ENCODE measurements at places on chromosomes 16 and 17.

- peak; percentile 20 for DNase-seq
These were observed 327.3 kb upstream of the CDH8 start for GRCh38 chr16:62363501-62363900.

DNA sequence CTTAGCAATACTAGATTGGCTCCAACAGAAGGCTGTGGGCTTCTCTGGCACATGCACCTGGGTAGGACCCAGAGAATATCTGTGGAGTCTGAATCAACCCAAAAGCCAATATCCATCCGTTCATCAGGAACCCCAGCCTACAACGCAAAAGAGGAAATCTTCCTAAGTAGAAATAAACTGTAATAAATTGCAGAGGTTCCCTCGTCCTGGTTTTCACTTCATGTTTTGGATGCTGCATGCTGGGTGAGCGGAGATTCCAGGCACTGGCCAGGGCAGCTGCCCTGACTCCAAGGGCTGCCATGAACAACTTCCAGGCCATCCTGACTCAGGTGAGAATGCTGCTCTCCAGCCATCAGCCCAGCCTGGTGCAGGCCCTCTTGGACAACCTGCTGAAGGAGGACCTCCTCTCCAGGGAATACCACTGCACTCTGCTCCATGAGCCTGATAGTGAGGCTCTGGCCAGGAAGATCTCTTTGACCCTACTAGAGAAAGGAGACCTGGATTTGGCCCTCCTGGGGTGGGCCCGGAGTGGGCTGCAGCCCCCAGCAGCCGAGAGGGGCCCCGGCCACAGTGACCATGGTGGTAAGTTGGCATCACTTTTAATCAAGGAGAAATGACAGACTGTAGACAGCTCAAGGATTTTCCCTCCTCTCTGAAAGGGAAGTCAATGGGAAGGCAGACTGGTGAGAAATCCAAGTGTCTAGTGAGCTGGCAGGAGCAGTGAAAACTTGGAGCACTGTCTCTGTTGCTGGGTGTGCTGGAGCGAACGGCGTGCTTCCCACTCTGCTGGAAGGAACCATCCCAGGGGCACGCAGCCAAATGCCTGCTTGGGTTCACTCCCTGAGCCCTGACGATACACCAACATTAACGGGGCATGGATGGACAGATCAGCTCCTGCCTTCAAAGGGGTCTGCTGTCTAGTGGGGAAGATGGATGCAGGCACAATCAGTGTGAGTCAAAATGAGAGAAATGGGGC lies 10.7 kb upstream of the CIITA start:
- DNase-seq: no peak

DNA sequence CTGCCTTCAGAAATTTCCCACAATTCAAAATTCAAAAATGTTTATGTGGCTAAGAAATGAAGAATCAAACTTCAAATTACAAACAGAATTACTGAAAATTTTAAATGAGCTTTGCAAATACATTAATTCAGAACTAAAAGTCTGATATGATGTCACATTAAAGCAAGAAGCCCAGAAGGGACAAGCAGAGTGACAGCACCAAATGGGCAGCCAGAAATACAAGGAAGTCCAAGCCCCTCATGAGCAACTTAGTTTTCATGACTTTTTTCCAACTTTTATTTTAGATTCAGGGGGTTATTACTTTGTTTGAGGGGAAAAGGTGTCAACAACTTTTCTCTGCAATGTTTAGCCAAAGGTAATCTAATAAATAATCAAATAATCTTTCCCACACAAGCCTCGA lies 21.5 kb downstream of the UBE2G1 start:
- DNase-seq: no peak

DNA sequence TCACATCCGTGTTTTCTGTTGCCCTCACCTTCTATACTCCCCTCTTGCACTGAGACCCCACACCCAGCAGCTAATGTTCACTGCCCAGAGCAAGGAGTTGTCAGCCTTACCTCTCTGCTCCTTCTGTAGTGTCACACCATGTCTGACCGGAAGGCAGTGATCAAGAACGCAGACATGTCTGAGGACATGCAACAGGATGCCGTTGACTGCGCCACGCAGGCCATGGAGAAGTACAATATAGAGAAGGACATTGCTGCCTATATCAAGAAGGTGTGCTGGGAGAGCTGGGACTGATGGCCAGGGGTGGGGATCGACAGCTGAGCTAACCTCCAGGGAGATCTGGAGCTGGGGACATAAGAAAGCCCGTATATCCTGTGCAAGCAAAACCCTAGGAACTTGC lies 3.7 kb downstream of the DYNLL2 start:
- DNase-seq: no peak

DNA sequence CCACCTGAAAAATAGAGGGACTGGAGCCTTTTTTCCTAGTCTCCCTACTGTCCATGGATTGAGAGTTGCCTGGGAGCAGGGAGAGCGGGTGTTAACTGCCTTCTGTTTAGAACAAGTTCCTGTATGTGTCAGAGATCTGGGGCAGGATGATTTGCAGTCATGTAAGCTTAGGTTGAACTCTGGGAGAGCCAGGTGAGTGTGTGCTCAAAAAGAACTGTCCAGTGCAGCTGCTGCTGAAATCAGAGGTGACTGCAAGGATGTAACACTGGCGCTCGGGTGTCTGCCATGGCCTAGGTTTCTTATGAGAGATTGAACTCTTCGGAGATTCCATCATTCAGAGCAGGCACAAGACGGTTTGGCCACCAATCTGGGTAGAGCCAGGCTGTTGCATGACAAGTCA lies 432.5 kb downstream of the CDH13 start:
- no peak for DNase-seq

- no peak for DNase-seq
These were observed 671.2 kb downstream of the CDH8 start for GRCh38 chr16:61364990-61365389.

GRCh38 chr16:70809392-70810060 lies 8.6 kb upstream of the VAC14 start:
- no peak for DNase-seq

DNA sequence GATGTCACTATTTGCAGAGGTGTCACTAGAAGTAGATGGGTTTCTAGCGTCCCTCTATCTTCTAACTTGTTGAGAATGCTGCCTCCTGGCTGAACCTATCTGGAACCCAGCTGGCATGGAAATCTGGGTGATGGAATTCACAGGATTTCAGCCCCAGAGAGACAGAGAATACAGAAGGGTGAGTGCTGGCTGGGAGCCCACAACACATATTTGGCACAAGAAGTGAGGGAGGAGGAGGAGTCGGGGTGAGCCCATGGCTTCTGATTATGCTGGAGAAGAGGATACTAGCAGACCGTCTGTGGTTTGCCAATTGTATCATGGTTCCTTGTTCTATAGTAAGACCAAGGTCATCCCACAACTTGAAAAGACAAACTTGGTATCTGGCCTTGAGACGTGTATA lies 557.8 kb upstream of the SALL1 start:
- no peak for DNase-seq

DNA sequence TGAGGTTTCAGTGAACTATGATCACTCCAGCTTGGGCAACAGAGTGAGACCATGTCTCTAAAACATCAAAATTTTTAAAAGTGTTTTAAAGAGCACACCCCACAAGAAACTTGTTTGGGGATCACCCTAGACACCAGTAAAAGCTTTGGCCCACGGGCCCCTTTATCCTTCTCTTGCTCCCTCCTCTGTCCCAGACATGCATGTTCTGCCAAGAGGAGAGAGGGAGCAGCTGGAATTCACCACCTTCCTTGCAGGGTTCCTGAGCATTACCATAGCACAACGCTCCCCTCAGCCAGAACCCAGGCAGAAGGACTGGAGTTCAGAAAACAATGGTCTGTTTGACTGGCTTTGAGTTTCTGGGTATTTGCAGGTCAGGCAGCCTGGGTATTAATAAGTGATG lies 214.3 kb upstream of the CDH5 start:
- no peak for DNase-seq

DNA sequence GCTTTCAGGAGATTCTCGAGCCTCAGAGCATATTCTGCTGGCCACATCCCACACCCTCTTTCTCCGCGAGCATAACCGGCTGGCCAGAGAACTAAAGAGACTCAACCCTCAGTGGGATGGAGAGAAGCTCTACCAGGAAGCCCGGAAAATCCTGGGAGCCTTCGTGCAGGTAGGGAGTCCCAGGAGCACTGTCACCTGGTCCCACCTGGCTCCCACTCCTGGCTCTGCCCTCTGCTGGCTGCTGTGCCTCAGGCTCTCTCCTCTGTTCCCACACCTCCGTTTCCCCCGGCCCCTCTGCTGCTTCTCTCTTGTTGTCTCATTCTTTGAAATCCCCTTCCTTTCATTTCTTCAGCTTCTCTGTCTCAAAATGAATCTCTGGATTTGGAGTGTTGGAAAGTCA lies 16.4 kb downstream of the LPO start:
- peak; percentile 39 for DNase-seq
